ENCODE measurements at places on chromosomes 12 and 14. TPM values are rescaled to one million over a fixed set of nuclear protein-coding genes. Genes with fewer than 3 reads are reported as not detected.

- no peak for DNase-seq
These were observed 1090.6 kb downstream of the GALC start for GRCh38 chr14:86902176-86902950.

- no peak for DNase-seq
These were observed 47.5 kb downstream of the MRPL42 start for GRCh38 chr12:93514853-93515252.

- DNase-seq = no peak
These were observed 47.9 kb downstream of the ASCL4 start for GRCh38 chr12:107822356-107822755.

DNA sequence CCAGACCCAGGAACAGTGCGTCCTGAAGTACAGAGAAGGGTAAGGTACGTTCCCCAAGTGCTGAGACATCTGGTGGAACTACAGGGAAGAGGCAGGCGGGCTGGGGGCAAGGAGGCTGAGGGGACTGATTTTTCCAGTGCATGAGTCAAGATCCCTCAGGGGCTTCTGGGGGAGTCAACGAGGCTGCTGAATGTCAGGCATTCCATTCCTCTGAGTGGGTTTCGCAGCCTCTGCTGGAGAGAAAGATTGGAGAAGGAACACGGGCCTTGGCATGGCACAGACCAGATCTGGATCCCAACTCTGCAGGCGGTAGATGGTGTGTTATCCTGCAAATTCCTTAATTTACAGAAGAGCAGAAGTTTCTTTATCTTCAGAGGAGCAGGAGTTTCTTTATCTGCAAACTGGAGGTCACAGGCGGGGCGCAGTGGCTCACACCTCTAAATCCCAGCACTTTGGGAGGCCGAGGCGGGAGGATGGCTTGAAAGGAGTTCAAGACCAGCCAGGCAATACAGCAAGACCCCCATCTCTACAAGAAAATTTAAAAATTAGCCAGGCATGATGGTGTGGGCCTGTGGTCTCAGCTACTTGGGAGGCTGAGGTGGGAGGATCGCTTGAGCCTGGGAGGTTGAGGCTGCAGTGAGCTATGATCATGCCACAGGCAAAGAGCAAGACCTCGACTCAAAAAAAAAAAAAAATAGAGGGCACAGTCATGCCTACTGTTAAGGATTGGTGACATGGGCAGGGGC is 132.6 kb upstream of the MAP1LC3B2 start:
- no peak for DNase-seq

DNA sequence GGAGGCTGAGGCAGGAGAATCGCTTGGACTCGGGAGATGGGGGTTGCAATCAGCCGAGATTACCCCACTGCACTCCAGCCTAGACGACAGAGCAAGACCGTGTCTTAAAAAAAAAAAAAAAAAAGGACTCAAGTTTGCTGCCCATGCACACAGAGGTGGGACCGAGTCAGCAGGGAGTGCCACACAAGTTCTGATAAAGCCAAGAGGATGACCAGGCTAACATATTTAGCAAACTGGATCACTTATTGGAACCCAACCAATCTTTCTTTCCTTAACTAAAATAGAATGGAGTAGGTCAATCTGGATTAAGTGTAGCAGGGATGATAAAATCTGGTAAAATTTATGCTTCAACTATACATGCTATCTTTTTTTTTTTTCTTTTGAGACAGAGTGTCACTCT is 190.4 kb upstream of the FOXN3 start:
- DNase-seq = no peak

DNA sequence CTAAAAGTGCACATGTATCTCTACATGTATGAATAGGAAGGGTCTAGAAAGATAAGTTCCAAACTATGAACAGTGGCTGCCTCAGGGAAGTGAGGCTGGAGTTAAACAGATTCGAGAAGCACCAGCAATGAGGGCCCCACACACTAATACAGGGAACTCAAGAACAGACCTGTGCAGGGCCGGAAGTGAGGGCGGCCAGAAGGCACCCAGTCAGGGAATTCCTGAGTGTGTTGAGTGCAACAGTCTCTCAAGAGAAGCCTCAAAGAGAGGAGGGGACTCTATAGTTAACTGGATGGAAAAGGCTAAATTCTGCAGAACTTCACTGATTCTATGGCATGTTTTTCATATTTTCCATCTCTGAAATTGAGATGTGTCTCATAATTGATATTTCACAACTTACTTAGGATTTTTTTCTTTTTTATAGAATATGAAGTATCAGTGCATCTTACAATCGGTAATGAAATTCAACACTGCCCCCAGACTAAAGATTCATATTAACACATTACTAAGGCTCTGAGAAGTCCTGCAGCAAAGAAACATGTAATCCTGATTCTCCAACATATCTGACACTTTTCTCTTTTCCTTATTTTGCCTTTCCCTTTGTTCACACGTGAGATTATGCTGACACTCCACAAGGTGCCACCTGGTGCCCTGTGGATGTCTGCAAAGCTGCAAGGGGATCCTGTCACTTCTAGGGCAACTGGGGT is 61.3 kb downstream of the CHGA start:
- no peak for DNase-seq

DNA sequence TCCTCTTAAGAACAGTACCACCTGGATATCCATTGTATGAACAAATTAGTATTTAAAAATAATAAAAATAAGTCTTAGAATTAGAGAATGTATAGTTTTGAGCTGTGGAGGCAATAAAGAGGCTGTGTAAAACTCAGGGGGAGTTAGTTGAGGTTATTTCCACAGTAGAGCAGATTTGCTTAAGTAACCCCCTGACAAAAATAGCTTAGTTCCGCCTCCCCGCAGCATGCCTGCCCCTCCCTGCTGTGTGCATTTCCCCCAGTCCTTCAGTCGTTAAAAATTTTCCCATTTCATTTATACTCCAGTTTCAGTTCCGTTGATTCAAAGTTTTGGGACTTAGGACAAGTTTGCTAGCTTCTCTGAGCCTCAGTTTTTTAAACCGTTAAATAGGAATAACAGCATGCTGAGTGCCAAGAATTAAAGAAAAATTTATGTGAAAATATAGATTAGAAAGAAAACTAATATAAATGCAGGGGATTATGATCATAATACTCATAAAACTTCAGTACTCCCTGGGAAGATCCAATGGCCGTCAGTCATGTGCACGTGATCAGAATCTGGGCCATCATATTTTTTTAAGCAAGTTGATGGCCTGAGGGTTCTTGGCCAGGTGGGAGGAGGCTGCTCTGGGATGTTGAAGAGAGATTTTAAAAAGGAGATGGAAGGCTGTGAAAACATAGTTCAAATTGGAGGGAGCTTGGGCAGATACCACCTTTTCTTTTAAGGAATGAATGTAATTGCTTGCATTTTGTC is 14.5 kb upstream of the SLC38A2 start:
- DNase-seq = no peak

DNA sequence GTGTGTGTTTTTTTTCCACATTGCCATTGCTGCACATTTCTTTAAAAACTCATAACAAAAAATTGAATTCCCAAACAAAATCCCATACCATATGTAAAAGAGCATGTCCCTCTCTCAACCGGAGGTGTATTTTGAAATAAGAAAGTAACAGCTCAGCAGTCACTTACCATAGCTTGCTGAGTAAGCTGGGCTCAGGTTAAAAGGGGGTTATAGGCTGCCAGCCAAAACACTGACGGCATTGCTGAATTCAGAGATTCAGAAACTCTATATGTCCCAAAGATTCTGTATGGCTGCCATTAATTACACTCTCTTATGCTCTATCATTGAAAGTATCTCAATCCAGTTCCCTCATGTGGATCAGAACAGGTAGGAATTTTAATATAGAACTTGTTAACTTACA is 276.0 kb downstream of the FOXG1 start:
- no peak for DNase-seq

GRCh38 chr12:92036061-92036620 is 109.5 kb downstream of the BTG1 start:
- DNase-seq = no peak

- no peak for DNase-seq
These were observed 1.5 kb upstream of the EFS start for GRCh38 chr14:23366426-23366921.

The CRIP2 gene
- 2.7 TPM for total RNA-seq

The KLRC1 gene
- 12.9 TPM for total RNA-seq

The DHRS1 gene
- 9.8 TPM for total RNA-seq

The TCTN2 gene
- total RNA-seq = 5.7 TPM
